Activated T-cell treated with anti-CD3 and anti-CD28 coated beads for 1 hour (primary cell): ENCODE measurements at places on chromosomes 1 and 21.

DNA sequence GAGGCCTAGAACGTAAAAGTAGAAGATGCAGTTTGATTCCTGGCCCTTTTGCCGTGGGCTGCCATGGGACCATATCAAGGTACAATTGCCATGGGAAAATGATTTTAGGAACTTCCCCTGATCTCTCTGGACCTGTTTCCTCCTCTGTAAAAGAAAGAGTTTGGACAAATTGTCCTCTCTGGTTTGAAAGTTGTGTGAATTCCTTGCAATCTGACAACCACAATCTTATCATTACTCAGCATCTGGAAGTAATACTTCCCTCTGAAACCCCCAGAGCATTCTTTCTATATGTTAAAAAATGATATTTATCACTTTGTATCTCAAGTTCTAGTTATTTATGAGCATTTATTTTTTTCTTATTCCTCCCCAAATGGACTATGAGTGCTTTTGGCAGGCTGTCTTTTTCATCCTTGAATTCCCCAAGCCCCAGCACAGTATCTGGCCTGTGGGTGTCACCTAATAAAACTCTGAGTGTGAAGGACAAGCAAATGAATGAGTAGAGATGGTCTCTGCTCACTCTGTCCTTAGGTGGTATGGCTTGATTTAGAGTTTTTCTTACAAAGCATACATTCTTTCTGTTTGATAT is 181.1 kb downstream of the DYRK1A start:
- DNase-seq, result no peak

DNA sequence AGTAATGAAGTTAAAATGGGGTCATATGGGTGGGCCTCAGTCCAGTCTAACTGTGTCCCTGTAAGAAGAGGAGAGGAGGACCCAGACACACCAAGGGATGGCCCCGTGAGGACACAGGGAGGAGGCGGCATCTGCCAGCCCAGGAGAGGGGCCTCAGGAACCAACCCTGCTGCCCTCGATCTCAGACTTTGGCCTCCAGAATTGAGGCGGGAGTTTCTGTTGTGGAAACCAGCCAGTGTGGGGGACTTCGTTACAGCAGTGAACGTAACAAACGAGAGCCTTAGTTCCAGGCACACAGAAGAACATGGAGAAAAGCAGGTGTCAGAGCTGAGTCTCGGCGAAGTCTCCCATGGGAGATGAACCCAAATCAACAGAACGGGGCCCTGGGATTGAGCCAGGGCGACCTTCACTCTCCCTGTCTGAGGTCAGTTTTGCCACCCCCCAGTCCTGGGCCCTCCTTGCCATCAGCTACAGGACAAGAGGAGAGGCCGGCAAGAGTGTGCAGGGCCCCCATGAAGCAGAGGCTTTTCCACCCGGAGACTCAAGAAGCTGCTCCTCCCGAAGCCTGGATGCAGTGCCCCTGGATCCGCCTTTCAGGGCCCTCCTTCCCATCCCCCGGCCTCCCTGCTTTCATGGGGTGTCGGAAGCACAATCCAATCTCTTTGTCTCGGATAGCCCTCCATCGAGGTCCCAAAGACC is 36.6 kb downstream of the TFF3 start:
- DNase-seq, result no peak

DNA sequence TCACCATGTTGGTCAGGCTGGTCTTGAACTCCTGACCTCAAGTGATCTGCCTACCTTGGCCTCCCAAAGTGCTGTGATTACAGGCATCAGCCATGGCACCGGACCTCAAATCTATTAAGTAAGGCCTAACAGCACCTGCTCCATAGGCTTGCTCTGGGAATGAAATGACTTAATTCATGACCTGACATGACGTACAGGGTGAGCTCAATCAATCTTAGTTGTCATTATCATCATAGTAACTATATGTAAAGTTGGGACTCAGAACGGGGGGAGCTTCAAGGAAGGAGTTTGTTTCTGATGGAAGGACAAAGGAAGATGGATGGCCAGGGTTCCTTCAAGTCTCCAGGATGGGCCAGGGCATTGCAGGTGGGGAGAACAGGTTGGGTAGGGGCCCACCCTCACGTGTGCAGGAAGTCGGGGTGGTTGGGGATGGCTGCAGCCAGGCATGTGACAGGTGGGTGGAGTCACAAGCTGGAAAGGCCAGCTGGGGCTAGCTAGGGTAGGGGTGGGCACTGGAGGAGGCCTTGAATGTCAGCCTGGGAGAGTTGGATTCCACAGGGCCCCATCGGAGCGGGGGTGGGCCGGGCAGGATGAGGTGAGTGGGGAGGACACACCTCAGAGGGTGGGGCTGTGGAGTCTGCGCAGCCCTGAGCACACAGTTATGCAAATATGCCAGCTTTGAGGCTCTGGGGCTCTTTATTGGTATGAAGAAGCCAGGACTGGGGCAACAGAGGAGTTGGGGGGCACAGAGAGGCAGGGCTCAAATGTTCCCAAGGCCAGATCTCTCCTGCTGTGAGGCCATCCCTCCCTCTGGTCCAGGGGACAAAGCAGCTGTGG is 9.6 kb downstream of the TRIM62 start:
- no peak for DNase-seq

GRCh38 chr1:104387716-104388508 is 638.2 kb downstream of the AMY1C start:
- no peak for DNase-seq

GRCh38 chr21:39108291-39109162 is 74.7 kb downstream of the PSMG1 start:
- no peak for DNase-seq

DNA sequence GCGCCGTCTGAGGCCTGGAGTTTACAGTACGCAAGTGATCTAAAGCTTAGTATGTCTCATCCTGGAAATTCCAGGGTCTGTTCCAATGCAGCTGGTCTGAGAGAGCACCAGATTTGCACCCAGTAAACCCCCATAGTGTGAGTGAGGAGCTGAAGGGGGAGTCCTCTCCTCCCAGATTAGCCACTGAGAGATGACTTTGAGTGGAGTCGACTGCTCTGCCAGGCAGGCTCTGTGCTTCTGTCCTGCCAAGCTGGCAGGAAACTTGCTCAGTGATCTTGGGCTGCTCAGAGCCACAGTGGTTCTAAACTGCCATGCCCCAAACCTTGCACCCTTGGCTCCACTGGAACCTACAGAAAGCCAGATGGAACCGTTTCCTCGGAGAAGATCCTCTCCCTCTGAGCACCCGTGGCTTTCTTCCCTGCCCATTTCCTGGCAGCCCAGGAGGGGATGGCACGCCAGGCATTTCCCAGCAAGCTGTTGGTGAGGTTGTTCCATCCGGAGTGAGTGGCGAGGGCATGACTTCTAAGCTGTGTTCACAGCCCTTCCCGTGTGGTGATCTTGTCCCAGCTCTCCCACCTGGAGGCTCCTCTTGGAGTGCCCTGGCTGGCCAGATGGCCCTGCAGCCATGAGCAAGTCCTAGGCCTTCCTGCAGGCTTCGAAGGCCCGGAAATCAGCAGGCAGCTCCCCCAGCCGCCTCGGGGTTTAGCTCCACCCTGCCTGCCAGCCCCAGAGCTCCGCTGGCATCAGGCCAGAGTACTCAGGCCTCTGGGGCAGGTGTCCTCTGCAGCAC is 125.9 kb upstream of the VAMP3 start:
- DNase-seq, result no peak

DNA sequence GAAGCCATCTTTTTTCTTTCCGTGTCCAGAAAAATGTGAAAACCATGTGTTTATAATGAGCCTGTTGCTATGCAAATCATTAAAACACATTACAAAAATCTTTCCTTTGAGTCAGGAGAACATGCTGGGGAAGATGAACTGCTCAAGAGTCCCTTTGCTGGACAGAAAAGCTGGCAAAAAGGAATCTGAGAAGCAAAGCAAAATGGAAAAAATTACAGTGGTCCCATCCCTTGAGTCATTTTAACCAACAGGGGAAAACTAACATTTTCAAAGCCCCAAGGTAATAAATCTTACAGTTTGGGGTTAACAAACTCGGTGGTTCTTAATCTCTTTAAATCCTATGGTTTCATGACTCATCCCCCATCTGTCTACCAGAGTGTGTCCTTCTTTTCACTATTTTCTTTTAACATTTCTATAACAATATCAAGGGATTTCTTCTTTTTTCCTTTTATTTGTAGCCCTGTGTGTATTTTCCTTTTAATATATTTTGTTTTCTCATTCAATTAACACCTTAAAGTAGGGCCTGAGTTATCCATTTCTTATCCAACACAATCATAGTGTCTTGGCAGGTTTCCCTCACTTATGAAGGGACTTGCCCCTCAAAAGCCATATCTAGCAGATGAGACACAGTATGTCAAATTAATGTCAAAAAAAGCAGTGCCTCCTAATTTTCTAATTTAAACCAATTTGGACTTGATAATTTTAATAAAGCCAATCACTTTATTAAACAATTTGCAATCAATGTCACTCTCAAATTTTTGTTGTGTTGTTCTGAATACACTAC is 105.4 kb downstream of the PTPN14 start:
- no peak for DNase-seq

DNA sequence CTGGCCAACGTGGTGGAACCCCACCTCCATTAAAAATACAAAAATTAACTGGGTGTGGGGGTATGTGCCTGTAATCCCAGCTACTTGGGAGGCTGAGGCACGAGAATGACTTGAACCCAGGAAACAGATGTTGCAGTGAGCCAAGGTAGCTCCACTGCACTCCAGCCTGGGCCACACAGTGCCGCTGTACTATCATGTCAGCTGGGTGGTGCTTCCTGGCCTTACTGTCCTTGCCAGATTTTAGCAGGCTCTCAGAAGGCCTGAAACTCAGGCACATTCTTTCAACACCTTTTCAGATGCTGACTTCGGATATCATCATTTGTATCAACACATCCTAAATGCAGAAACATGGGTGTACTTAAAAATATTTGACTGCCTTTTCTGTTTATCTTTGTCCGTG is 31.6 kb upstream of the NBL1 start:
- no peak for DNase-seq

DNA sequence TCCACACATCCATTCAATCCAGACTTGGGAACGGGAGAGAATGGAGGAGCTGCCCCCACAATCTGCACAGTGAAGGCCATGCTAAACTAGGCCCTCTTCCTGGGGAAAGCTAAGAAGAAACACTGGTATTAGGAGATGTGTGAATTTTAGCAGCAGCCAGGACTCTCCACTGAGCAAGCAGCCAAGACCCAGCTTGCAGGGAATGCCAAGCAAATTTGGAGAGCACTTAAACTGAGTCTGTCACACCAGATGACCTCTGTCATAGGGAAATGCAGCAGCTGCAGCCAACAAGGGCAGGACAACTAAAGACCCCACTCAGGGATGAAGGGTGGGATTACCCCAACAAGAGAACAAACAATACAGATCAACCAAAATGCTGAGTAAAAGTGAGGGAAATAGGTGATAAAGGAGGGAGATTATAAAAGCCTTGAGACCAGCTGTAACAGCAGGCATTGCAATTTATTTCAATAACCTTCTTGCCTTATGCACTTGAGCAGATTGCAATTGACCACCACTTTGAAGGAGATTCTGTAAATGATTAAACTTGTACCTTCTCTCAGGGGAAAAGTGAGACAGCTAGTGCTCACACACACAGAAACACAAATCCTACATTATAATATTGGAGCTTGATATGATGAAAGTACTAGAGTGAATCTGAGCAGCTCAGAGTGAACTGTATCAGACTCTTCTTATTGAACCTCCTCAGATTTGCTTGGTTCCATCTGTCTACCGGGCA is 2.5 kb upstream of the CLCA1 start:
- no peak for DNase-seq

DNA sequence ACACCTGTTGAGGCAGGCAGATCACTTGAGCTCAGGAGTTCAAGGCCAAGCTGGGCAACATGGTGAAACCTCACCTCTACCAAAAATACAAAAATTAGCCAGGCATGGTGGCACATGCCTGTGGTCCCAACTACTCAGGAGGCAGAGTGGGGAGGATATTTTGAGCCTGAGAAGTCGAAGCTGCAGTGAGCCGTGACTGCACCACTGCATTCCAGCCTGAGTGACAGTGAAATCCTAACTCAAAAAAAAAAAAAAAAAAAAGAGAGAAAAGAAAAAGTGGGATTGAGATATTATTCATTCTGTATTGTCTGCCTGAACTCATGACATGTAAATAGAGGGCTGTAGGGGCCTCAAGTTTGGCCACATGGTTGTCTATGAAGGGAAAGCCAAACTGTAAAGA is 37.3 kb downstream of the WNT2B start:
- no peak for DNase-seq
